ENCODE measurements at places on chromosomes 1 and 21. TPM values are rescaled to one million over a fixed set of nuclear protein-coding genes. Genes with fewer than 3 reads are reported as not detected.

- no peak for DNase-seq
These were observed 448.6 kb downstream of the SETD4 start for GRCh38 chr21:35611708-35612132.

GRCh38 chr21:42754270-42754933, 101.0 kb downstream of the PDE9A start:
- peak; percentile 52 for DNase-seq

Gene ISG20L2
- 32.6 TPM for total RNA-seq

DNA sequence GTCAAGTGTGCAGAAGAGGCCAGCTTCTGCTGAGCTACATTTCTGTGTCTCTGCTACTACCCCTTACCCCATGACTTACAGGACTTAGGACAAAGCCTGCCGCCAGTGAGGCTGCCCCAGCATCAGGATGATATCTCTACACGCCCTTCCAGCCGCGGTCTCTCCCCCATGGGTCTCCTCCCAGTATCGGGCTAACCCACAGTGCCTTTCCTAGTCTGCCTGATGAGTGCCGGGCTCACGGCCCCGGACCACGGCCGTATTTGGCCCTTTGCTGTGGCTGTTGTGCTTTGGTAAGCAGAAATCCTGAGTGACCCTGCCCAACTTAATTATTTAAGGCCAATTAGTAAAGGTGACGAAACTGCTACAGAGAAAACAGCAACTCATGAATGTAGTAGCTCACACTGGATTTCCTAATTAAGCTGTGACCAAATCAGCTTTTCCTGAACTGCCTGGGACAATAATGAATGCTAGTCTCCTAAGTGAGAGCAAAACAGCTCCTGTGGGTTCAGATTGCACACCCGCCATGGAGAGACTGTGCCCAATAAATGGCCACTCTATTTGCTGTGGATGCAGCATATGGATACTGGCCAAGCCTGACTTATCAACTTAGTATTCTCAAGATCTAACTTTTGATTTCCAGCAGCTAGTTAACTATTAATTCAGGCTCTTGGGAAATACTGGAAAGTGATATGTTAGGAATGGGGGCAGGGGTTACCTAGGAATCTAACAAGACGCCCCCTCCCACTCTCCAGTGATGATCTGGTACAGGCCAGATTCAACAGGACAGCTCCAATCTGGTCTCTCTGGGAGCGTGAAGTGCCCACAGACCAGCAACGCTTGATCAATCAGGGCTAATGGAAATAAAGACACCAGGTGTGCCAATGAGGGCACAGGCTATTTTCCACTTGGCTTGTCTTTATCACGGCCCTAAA, 123.3 kb upstream of the IFFO2 start:
- no peak for DNase-seq

DNA sequence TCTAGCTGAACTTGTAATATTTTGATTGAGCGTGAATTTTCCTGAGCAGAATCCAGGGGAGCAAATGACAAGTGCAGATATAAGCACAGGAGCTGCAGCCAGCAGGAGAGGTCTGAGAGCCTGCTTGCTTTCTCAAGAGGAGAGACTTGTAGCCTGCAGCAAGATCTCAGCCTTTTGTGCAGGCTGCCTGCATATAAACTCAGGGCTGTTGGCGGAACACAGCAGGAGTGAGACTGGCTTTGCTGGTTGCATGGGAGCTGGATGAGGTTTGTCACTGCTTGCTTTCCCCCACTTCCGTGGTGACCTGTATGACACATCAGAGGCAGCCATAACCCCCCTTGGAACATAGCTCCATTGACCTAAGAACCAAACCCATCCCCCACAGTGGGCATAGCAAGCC, 725.4 kb upstream of the RGS18 start:
- no peak for DNase-seq

DNA sequence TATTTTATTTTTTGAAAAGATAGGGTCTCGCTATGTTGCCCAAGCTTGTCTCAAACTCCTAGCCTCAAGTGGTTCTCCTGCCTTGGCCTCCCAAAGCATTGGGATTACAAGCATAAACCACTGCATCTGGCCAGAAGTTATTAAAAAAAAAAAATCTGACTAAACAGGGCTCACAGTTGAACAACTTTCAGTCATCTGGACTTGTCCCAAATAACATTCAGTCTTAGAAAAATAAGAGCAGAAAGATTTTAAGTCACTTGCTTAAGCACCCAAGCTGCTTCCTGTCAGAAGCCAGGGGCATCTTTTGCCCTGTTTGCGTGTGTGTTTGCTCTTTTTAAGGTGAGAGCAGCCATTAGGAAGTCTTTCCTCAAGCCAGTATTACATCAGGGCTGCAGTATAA, 286.8 kb downstream of the LMO4 start:
- no peak for DNase-seq

- no peak for DNase-seq
These were observed 168.4 kb downstream of the ZZZ3 start for GRCh38 chr1:77513839-77514763.

- DNase-seq: no peak
These were observed 33.9 kb downstream of the CSF1 start for GRCh38 chr1:109944541-109944940.

Gene CD1E
- total RNA-seq: not detected

Gene TDRD10
- total RNA-seq: not detected
